Omental fat pad (tissue), 4 donors: ENCODE measurements at places on chromosomes 13 and 19.

DNA sequence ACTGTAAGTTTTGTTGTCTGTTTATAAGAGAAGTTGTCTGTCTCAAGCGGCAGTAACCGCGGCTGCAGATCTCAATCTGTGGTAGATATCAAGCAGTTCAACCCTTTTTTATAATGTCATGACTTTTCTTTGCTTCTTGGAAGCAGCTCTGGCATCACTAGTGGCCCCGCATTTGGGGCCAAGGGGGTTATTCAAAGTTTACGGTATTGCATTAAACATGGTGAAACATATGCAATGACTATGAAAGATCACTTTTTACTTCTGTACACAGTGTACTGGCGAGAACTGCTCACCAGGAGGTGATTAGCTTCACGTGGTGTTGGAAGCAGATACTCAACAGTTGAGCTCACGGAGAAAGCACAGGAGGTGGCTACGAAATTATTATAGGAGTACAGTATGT, 4.6 kb upstream of the FFAR3 start:
- no peak for DNase-seq

DNA sequence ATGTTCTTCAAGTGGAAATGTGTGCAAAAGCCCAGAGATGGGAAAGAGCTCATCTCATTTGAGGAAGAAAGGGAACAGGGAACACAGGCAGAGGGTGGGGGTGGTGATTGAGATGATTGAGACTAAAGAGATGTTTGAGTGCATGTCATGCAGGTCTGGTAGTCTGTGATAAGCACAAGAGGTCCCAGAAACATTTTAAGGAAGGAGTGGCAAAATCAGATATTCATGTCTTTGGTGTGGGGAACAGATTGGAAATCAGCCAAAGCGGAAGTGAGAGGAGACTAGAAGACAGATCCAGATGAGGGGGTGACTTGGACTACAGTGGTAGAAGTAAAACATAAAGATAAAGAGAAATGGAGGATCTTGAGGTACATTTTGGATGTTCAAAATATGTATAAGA, 39.4 kb upstream of the DACH1 start:
- DNase-seq = no peak

GRCh38 chr13:108560093-108560492, 69.3 kb upstream of the MYO16 start:
- DNase-seq = no peak

GRCh38 chr19:55197528-55197927, 11.8 kb downstream of the PTPRH start:
- DNase-seq = no peak

GRCh38 chr19:5142725-5143097, 173.8 kb downstream of the KDM4B start:
- no peak for DNase-seq

DNA sequence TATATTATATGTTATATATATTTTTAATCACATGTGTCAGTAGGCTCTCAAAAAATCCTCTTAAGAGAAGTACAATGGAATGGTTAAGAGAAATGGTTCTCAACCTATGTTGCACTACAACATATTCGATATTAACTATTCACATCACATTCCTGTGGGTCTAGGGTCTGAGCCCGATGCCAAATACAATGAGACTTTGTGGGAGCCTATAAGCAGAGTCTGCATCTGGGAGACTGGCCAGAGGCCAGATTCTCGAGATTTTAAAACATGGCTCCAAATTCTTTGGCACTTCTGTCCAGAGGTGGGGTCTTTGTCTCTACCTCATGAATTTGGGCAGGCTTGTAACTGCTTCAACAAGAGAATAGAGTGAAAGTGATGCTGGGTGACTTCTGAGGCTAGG, 79.4 kb upstream of the NBEA start:
- no peak for DNase-seq

DNA sequence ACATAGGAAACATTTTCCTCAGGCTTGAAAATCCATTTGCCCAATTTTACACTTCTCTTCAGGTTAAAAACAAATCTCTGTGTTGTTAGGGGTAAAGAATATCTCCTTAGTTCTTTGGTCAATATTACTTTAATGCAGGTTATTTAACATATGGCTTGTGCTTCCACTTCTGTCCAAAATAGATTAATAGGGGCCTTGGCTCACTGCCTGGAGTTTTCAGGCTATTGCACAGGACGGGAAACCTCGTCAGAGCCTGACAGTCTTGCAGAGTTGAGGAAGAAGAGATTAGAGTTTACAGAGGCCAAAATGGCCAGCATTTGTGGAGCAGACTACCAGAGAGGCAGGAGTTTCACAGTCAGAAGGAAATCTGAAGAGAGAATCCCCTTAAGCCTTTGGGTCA, 863.9 kb upstream of the GPC6 start:
- no peak for DNase-seq

- no peak for DNase-seq
Observed at GRCh38 chr19:10085641-10086590, at the start of gene SHFL. TSS of gene SHFL (plus strand) at chr19:10086317. CDS start at chr19:10086428, 111 bp downstream.

GRCh38 chr19:5621311-5621944, 1.1 kb downstream of the SAFB2 start:
- no peak for DNase-seq

DNA sequence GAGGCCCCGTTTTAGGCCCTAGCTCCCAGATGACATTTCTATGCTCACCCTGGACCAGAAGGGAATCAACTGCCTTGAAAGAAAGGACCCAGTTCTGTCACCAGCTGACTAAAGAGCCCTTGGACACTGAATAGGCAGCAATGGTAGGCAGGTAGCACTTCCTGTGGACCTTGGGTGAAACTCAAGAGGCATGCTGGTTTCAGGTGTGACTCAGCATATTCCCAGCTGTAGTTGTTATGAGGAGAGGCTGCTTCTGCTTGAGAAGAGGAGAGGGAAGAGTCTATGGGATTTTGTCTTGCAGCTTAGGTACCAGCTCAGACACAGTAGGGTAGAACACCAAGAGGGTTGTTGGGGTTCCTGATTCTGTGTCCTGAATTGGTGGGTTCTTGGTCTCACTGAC, 37.9 kb upstream of the HTR2A start:
- DNase-seq = no peak

DNA sequence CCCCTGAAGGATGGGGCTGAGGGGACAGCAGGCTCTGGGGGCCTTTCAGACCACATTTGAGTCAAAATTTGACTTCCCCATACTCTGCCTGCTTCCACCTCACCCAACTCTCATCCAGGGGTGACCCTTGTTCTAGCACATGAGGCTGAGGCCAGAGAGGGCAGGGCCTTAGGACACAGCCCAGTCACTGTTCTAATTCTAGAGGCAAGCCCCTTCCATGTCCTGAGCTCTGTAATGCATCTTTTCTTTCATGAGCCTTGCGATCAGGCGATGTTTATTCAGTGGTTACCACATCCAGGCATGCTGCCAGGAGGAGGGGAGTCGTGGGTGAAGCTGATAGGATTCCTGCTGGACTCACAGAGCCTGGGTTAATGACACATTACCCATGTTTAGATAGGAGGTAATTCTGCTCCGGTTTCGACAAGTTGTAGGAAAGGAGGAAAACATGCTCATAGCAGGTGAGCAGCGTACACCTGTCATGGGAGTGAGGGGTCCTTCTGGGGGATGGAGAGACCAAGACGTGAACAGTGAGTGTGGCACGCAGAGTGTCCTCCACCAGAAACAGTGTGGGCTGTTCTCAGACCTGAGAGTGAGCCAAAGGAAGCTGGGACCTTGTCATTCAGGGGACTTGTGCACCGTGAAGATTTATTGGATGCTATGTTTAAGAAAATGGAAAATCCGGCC, 9.3 kb downstream of the RPS9 start:
- DNase-seq = peak; percentile 93

GRCh38 chr13:76982061-76982460, 9.8 kb upstream of the CLN5 start:
- no peak for DNase-seq

- DNase-seq = no peak
Observed at GRCh38 chr13:40399756-40400155, 266.7 kb downstream of the FOXO1 start.

GRCh38 chr19:50383001-50383851, 921 bp upstream of the POLD1 start:
- DNase-seq = no peak

DNA sequence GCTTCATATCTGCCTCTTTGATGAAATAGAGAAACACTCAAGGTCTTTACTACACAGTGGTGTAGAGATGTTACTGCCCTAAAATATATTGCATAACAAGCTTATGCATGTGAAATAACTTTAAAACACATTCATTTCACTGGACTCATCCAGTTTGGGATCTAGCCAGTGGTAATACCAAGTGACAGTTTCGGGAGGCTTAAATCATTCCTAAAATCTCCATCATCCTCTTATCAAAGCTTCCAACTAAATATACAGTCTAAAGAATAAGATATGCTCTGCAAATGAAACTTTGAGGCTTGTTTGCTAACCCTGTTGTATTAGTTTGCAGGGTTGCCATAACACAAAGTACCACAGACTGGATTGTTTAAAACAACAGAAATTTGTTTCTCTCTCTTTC, 52.8 kb downstream of the THSD1 start:
- no peak for DNase-seq

- no peak for DNase-seq
Observed at GRCh38 chr13:74229242-74229641, 95.0 kb upstream of the KLF12 start.

DNA sequence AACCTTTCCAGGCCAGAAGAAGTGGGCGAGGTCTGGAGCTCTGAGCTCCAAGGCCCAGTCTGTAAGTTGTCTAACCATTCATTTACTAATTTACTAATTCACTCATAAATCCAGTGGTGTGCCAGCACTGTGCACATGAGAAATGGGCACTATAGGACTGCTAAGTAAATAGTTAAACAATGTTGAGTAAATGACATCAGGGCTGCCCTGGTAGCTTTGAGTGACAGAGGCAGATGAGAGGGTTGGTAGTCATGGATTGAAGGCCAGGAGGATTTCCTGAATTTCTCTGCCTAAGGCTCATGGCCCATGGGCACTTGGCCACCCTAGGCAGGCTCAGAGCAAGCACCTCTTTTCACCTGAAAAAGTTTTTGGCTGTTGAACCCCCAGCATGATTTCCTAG, 216.9 kb upstream of the RXFP2 start:
- no peak for DNase-seq

- DNase-seq = no peak
Observed at GRCh38 chr13:77919921-77920294, 1.3 kb upstream of the EDNRB start.

DNA sequence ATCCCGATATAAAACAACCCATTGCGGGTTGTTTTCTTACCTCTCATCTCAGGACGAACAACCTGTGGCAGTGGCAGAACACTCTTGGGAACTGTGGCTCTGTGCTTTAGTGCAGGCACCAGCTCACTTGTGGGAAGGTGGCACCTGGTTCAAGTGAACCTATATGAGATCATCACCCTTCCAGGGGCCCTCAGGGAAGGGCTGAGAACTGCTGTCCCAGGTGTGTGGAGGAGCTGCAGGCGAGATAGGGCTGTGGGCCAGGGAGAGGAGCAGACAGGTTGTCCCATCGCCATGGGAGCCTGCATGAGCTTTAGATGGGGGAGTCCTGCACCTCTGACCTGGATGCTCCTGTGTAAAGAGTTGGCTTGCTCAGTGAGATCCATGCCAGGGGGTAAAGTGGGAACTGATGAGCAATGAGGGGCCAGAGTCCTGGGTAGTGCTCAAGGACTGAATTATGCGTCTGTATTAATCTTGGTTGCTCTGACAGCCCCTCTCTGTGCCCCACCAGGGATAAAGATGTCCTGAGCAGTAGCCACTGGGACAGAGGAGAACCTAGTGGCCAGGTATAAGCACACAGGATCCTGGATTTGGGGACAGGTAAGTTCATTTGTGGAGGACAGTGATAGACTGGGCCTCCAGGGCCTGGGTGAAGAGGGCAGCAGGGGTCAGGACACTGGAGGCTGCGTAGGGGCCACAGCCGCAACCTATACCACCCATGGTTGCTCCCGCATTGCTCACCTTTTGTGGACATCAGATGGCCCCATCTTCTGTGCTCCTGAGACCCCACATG, 8.7 kb downstream of the CEACAM4 start:
- DNase-seq = no peak

GRCh38 chr19:19329126-19329525, 8.5 kb downstream of the MAU2 start:
- DNase-seq = no peak

- DNase-seq = no peak
Observed at GRCh38 chr19:39307822-39308530, 11.8 kb downstream of the IFNL1 start.

GRCh38 chr19:29724102-29724641, 9.1 kb upstream of the C19orf12 start:
- DNase-seq = no peak

DNA sequence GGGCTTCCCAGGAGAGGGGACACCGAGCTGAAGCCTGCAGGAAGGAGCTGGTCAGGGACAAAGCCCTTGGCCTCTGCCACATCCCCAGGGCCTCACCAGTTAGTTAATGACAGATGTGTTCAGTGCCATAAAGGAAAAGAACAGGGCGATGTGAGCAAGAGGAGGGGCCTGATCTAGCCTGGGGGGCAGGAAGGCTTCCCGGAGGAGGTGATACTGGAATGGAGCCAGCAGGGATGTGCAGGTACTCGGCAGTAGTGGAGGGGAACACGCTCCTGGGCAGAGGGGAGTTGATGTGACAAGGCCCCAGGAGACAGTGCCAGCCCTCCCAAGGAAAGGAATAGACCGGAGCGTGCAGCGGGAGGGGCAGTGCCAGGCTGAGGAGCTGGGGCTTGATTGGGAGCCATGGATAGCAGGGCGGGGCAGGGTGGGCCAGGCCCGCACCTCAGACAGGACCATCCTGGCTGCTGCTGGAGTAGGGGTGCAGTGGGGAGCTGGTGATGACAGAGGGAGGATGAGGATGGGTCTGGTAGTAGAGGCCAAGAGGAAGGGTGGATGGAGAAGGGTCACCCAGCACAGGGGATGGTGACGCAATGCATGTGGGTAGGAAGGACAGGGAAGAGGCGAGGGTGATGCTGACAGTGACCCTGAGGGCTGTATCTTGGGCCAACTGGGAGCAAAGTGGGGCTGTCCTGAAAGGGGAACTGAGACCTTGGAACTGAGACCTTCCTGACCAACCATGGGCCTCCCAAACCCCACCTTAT, 4.1 kb downstream of the C19orf33 start:
- no peak for DNase-seq

GRCh38 chr13:66974174-66974573, 256.0 kb downstream of the PCDH9 start:
- DNase-seq = no peak

DNA sequence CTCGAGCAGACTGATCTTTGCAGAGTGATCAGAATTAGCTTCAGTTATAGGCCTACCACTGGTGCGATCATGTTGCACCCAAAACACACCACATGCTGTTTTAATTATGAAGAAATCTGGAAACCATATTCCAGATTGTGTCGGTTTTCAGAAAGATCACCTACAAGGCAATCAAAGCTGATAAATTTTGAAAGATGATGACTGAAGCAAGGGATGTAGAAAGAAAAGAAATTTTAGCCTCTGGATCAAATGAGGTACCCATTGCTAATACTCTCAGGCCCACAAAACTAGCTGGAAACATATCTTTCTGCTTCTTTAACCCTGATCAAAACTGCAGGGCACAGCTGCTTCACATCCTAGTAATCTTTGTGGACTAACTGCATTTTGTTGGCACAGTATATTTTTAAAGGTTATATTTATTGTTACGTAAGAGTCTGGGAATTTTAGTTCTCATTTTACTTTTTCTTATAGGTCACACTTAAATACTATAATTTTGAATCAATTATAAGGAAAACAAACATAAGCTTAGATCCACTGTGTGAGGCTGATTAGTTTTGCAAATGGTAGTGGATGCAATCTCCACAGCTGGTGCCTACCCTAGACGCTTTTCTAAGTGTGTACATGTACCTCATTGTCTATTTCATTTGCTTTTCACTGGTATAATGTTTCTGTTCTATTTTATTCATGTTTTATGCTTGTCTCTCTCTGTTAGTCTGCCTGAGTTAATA, 150.9 kb downstream of the RGCC start:
- DNase-seq = no peak
